ENCODE measurements at places on chromosomes 7 and 10. TPM values are rescaled to one million over a fixed set of nuclear protein-coding genes. Genes with fewer than 3 reads are reported as not detected.

DNA sequence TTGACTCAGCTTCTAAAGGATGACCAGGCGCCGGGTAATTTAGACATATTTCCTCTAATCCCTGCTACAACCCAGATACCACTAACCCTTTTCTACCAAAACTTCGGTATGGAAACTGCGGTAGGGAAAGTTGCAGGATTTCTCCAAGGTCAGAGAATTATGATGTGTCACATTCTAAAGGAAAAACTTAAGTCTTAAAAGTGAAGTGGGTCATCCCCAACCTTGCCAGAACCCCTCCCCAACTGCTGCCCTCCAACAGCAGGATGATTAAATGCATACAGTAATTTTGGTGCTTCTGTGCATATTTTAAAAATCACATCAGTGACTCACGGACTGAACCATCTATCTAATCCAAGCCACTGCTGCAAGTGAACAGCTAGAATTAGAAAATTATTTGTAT lies 52.7 kb downstream of the GRB10 start:
- no peak for DNase-seq

DNA sequence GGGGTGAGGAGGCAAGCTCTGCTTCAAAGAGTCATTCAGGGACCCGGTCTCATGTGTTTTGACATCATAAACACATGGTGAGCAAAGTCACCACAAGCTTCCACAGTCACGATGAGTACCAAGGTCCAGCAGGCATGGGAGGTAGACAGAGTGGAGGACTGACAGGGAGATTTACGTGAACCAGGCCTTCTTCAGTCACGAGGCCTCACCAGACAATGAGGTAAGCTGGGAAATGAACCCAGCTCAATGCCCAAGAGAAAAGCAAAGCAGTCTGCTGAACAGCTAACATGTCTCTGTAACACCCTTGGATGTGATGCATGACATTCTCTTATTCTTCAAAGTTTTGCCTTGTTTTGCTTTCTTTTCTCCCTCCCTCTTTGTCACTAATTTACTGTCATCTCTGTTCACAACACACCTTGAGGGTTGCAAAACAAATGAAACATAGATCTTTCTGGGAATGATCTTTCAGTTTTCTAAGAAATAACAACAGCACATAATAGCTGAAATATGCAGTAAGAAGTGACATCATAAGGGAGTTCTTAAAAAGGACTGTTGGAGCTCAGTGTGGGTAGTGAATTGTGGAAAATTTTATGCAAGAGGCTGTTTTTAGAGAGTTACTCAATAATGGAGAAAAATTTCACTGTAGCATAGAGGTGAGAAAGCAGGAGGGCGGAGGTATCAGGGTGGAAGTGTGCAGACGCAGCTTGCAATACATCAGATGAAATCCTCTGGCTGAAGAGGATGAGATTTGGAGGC lies 9.0 kb downstream of the PPP1R17 start:
- no peak for DNase-seq

DNA sequence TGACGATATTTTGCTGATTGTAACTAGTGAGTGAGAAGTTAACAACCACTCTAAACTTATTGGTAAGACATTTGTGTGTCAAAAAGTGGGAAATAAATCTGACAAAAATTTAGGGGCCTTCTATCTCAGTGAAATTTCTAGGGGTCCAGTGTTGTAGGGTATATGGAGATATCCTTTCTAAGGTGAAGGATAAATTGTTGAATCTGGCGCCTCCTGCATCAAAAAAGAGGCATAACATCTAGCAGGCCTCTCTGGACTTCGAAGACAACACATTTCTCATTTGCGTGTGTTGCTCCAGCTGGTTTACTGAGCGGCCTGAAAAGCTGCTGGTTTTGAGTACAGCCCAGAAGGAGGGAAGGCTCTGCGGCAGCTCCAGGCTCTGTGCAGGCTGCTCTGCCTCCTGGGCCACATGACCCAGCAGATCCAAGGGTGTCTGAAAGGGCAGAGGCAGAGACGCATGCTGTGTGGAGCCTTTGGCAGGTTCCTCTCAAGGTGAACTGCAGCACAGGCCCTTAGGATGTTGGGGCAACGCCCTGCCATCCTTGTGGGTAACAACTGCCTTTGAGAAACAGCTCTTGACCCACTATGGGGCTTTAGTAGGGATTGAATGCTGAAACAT lies 72.4 kb downstream of the LMBR1 start:
- no peak for DNase-seq

- DNase-seq: no peak
Observed at GRCh38 chr7:158263110-158263963, 324.3 kb downstream of the PTPRN2 start.

DNA sequence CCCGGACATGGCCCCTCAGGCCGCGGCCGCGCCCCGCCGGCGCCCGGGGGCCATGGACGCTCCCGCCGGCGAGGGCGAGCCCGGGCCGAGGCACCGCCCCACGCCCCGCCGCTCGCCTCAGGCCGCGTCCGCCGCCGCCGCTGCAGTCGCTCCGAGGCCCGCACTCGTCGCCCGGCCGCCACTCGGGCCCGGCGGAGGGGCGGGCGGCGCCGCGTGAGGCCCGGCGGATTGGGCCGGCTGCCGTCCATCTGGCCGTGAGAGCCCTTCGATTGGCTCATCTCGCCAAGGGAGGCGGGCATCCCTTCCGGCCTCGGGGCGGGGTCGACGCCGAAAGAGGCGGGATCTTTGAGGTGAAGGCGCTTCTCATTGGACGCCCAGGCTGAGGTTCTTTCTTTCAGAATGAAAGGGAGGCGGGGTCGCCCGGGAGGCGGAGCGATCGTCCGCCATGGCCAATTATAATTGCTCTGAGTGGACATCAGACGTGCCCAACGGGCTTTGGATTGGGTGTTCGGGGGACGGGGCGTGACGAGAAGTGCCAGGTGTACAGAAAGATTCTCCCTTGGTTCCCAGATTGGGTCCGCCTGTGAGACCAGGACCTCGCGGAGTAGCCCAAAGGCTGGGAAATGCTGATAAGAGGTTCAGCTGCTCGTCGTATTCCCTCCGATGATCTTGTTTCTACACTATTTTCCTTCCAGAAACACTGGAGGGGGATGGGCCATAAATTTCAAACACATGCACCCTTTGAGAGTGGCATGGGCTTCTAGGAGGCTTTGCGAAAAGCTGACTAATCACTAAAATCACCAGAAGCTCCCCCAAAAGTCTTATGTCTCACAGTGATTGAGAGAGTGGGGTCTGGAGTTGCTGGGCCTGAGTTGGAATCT lies at the start of gene GNA12:
GNA12 (minus strand) TSS at position 156 of the 881 bp plus-strand sequence; CDS start at position 9, 147 bp downstream.
- DNase-seq: peak; percentile 99

- DNase-seq: peak; percentile 78
Observed at GRCh38 chr10:8061274-8062211, 7.1 kb downstream of the GATA3 start.

GRCh38 chr7:22675917-22676343 lies 51.1 kb upstream of the IL6 start:
- DNase-seq: no peak

- DNase-seq: no peak
Observed at GRCh38 chr7:136971776-136972175, 103.3 kb downstream of the CHRM2 start.

GRCh38 chr10:69239816-69240434 lies 19.8 kb downstream of the HKDC1 start:
- peak; percentile 47 for DNase-seq

- DNase-seq: no peak
Observed at GRCh38 chr7:111834367-111834766, 272.1 kb upstream of the IMMP2L start.

DNA sequence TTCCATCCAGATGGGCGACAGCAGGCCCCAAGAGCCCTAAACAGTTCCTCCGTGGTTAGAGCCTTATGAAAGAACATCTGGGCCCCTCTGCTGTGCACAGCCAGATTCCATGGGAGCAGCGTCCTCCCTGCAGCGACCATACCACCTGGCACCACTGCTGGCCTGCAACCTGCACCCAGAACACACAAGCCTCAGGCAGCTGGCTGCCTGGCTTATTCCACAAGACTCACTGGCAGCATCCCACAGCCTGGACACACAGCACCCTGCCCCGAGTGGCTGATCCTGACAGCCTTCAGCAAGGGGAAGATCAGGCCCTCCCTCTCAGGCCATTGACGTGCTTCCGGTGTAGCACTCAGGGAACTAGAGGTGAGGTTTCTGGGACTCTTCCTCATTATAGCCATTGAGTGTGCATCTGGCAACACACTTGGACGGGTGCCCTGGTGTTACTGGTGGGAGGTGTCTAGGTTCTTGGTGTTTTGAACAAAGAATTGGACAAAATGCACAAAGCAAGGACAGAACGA lies 33.7 kb upstream of the ERCC6 start:
- no peak for DNase-seq

GRCh38 chr7:47149971-47150370 lies 431.9 kb downstream of the TNS3 start:
- no peak for DNase-seq

DNA sequence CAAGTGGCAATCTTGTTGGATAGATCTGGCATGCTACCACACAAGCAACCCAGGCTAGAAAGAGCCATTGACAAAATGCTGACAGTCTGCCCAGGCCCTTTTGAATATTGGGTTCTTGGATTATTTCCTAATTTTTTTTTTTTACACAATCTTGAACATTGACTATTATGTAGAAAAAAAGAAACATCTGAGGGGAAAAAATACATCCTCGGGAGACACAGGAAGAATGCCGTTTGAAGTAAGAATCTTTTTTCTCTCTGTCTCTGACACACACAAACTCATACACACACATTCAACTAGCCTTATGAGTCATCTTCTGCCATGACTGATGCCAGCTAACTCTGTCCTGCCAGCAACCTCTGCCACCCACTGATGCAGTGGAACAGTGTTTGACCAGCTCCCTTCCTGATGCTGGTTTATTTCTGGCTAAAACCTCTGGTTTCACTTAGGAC lies 47.2 kb downstream of the SORBS1 start:
- no peak for DNase-seq

DNA sequence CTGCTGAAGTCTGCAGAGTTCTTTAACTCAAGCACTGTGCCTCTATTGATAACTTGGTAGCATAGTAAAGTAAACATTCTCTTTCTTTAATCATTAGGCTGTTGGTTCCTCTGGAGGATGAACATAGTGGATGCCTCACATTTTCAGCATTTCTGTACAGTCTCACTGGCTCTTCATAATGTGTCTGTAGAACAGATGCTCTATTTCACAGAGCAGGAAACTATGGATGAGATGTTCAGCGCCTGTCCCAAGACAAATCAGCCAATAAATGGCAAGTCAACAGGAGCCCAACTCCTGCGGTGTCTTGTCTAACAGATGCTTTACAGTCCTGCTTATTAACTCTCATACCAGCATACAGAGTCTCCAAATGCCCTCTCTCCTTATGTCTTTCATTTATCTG lies 36.5 kb downstream of the NRBF2 start:
- DNase-seq: no peak

DNA sequence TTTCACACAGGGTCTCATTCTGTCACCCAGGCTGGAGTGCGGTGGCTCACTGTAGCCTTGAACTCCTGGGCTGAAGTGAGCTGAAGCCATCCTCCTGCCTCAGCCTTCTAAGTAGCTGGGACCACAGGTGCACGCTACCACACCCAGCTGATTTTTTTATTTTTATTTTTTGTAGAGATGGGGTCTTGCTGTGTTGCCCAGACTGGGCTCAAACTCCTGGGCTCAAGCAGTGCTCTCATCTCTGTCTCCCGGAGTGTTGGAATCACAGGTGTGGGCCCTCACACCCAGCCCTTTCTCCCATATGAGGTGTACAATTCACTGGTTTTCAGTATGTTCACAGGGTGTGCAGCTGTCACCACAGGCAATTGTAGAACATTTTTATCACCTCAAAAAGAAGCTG lies 5.2 kb downstream of the INPP5A start:
- no peak for DNase-seq

GRCh38 chr7:38310591-38311101 lies 37.2 kb upstream of the TARP start:
- peak; percentile 70 for DNase-seq

DNA sequence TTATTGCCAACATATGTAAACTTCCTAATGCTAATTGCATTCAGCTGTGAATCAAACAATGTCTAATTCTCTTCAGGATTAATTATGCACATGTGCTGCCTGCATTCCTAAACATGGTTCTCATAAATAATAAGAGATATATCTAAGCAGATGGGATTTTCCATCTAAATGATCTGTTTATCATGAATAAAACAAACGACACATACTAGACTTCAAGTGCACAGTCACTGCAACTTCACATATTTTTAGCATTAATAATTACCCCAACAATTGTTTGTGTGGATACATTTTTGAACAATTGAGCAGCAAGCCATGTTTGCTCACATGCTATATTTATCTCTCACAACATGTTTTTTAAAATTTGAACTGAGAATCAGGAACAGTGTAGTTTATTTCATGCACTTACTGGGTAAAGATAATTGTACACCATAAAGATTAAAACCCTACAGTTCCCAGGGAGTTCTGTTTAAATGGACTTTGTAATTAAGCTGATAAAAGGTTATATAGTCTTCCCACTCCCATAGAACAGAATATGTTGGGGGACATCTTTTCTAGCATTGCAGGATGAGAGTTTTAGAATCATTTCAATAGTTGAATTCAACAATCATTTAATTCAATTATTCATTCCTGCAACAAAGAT lies 378.5 kb downstream of the MDFIC start:
- no peak for DNase-seq

DNA sequence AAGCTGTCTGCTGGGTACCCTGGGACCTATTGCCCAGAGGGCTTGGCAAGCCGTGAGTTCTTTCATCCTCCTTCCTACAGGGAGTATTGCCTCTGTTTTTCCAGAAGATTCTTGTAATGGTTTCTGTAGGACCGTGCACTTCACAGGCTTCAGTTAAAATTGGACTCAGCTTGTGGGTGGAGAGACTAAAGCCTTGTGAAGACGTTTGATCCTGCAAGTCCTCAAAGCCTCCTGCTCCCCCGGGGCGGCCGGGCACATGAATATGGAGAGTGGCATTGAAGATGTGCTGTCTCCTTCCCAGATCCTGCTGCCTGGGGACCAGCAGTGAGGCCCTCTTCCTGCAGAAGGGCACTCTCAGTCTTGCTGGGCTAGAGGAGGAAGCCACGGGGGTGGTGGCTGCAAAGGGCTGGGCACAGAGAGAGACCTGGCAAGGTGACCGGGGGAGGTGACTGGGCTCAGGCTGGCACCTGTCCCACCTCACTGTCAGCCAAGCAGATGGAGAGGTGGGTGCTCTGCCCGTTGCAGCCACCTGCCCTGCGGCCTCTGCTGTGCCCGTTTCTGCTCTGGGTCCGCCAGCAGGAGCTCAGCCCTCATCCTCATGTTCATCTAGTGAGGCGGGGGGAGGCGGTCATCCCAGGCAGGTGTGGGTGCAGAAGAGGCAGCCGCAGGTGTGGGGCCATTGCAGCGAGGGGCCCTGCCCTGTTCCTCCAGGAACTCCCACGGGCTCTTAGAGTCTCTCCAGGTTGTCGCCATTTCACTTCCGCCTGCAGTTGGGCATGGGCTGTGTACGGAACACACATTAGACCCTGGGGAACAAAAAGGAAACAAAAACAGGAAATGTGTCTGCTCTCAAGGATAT lies 55.7 kb downstream of the TMEM209 start:
- no peak for DNase-seq

GRCh38 chr7:1400371-1400770 lies 58.9 kb downstream of the MICALL2 start:
- DNase-seq: no peak

PCLO gene
- total RNA-seq: 0.67 TPM

EN2 gene
- not detected for total RNA-seq

OGDHL gene
- total RNA-seq: 35.4 TPM

EXOC6 gene
- total RNA-seq: 5.7 TPM

CDNF gene
- 0.74 TPM for total RNA-seq

IFRD1 gene
- 22.9 TPM for total RNA-seq

PLEKHS1 gene
- total RNA-seq: not detected

TUBB8 gene
- total RNA-seq: not detected

GBF1 gene
- total RNA-seq: 75.6 TPM

All from cardiac muscle cell (in vitro differentiated cells and primary cell).